ENCODE measurements at places on chromosomes 1 and 21. TPM values are rescaled to one million over a fixed set of nuclear protein-coding genes. Genes with fewer than 3 reads are reported as not detected.
A peak's percentile ranks its signal among the peaks of the same experiment; 100 is the strongest.

DNA sequence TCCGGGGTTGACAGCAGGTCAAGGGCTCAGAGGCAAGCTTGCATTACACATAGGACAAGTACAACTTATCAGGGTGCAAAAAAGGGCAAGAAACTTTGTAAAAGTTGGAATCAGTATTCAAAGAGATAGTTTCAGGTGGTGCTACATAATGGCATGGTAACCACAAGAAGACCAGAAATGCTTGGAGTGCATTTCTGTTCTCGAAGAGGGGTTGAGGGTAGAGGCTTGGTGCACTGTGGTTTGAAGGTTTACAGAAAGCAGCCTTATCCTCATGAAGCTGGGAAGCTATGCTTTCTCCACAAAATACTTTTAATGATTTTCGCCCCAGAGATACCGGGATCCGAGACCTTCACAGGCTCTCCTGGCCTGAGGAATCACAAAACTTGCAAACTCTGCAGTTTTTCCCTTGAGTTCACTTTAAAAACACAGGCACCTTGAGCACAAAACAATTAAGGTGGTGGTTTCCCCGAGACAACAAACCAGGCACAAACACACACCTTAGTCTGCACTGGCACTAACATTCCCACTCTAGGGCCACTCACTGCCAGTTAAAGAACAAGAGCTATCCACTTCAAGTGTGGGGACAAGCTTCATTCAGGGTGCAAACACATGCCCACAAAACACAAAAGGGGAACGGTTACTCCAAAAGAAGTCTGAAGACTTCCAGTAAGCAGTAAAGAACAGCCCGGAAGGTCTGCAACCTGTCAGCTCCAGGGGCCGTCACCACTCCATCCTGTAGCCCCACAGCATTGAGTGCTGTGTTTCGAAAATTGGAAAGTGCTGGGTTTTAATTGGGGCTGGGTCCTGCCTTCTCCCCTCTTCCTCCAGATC lies 29.8 kb upstream of the NFIA start:
- H3K4me3 ChIP-seq = no peak overlapping the region
- H3K27ac ChIP-seq = no peak overlapping the region
- H3K36me3 ChIP-seq = no peaks in the 10 kb centered on the region
- DNase-seq = no peak
- H3K4me1 ChIP-seq = peaks cover 82% of the 10 kb centered on the region

DNA sequence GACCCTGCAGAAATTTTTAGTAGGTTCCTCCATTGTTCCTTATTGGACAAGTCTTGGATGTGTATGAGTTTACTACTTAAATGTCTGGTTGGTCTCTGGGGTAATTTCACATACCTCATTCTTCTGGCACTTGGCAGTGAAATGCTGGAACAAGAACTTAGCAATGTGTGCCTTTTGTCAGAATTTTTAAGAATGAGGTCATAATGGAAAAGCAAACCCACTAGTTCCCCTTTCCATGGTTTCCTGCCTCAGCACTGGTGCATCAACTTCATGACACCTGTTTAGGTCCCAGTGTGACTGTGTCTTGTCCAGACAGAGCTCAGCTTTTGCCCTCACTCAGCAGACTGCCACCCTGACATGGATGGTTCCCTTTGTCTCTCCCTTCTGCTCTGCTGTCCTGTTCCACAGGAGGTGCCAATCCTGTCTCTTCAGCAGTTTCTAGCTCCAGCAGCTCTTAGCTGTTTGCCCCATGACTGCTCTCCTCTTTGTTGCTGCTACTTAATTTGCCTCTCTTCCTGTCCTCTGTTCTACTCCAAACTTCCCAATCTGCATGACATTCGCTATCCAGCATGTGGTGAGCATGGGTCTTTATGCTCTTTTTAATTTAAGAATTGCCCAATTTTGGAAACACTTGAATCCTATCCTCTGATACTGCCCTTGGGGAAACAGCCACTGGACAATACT lies 135.6 kb downstream of the CYYR1 start:
- no peak overlapping the region for H3K4me3 ChIP-seq
- no peaks in the 10 kb centered on the region for H3K27me3 ChIP-seq
- no peaks in the 10 kb centered on the region for H3K36me3 ChIP-seq
- DNase-seq = no peak
- H3K27ac ChIP-seq = no peak overlapping the region
- H3K4me1 ChIP-seq = no peaks in the 10 kb centered on the region

GRCh38 chr1:58670181-58670580 lies 29.7 kb downstream of the MYSM1 start:
- no peak overlapping the region for H3K27ac ChIP-seq
- peaks cover 5% of the 10 kb centered on the region for H3K36me3 ChIP-seq
- H3K4me1 ChIP-seq = peaks cover 12% of the 10 kb centered on the region

- DNase-seq = peak; percentile 88
- no peak overlapping the region for H3K27ac ChIP-seq
- H3K27me3 ChIP-seq = no peaks in the 10 kb centered on the region
- H3K36me3 ChIP-seq = no peaks in the 10 kb centered on the region
Measured at GRCh38 chr21:31866077-31866511, 6.7 kb upstream of the HUNK start.

GRCh38 chr1:230422221-230422981 lies 3.7 kb downstream of the PGBD5 start:
- DNase-seq = no peak
- H3K27ac ChIP-seq = no peak overlapping the region
- H3K27me3 ChIP-seq = peaks cover 32% of the 10 kb centered on the region
- no peaks in the 10 kb centered on the region for H3K4me1 ChIP-seq
- no peaks in the 10 kb centered on the region for H3K36me3 ChIP-seq
- no peak overlapping the region for H3K4me3 ChIP-seq

DNA sequence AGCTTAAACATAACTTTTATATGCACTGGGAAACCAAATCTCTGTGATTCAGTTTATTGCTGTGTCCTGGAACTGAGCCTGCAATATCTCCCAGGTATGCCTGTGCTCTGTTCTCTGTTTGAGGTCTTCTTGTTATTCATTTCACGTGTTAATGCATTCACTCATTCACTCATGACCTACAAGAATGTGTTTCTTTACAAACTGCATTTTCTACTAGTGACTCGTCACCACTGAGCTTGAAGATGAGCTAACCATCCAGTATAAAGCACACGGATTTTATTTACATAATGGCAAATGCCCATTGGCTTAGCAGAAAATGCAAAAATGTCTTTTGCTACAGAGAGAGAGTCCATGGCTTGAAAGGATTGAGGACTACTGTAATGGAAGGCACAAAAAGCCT lies 75.0 kb upstream of the DUSP10 start:
- H3K27me3 ChIP-seq = no peaks in the 10 kb centered on the region
- no peak for DNase-seq
- no peaks in the 10 kb centered on the region for H3K4me1 ChIP-seq
- H3K4me3 ChIP-seq = no peak overlapping the region
- no peaks in the 10 kb centered on the region for H3K36me3 ChIP-seq
- no peak overlapping the region for H3K27ac ChIP-seq

DNA sequence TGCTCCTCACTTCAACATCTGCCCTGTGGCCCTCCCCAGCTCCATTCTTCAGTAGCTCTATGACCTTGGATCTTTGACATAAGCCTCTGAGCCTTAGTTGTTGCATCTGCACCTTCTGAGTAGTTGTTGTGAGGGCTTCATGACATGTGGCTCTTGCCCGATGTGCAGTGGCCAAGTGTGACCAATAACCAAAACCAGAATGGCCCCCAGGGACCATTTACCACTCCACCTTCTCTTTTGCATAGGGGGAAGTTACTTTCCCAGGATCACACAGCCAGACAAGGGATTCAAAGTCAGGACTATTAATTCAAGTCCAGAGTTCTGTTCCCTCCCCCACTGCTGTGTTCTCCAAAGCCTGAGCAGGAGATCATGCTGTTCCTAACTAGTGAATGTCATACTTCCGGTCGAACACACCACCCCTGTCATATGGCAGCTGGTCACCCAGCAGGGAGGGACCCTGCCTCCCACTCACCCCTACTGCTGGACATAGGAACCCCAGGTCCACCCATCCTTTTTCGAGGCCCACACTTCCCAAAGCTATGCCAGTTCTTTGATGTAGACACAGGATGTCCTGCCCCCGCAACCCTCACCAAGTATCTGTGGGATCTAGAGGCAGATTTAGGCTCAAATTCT lies 4.0 kb downstream of the FGR start:
- peak overlapping the region; percentile 95 for H3K27ac ChIP-seq
- DNase-seq = peak; percentile 84
- H3K4me1 ChIP-seq = peaks cover 99% of the 10 kb centered on the region
- H3K27me3 ChIP-seq = no peaks in the 10 kb centered on the region
- H3K36me3 ChIP-seq = no peaks in the 10 kb centered on the region

GRCh38 chr1:51276286-51276685 lies 40.2 kb downstream of the RNF11 start:
- peaks cover 65% of the 10 kb centered on the region for H3K36me3 ChIP-seq
- no peak for DNase-seq
- H3K27ac ChIP-seq = no peak overlapping the region
- H3K4me3 ChIP-seq = no peak overlapping the region
- no peaks in the 10 kb centered on the region for H3K27me3 ChIP-seq
- H3K4me1 ChIP-seq = no peaks in the 10 kb centered on the region

DNA sequence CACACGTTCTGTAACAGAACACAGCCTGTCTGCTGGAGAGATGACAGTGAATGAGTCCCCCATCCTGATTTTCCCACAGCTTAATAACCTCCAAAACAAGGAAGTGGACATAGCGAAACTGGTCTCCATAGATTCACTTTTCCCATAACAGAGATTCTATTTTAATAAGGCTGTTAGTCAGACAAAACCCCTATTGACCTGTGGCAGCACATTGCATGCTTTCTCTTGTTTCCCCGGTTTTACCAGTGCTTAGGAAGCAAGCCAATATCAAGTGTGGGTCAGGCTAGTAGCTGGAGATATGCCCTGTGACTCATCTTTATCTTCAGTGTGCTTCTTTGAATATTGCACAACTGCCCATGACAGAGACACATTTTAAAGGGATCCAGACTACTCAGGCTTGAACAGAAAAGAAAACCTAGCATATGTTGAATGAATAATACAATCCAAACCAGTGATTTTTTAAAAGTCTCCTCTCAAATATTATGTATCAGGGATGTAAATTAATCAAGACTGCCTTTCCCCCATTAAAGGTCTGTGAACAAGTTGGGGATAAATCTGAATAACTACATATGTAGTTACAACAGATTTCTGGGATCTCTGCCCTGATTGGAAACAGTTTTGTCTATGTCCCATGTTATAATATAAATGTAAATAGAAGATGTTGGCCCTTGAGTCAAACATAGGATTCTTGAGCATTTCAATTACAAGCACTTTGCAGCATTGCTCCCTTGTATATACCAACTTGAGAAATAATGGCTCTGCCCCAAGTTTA lies 11.9 kb upstream of the CLDN8 start:
- H3K27ac ChIP-seq = no peak overlapping the region
- no peak for DNase-seq
- H3K36me3 ChIP-seq = no peaks in the 10 kb centered on the region
- H3K27me3 ChIP-seq = no peaks in the 10 kb centered on the region

- H3K27ac ChIP-seq = peak overlapping the region; percentile 93
- peaks cover 26% of the 10 kb centered on the region for H3K36me3 ChIP-seq
- H3K27me3 ChIP-seq = no peaks in the 10 kb centered on the region
- DNase-seq = no peak
- H3K4me1 ChIP-seq = peaks cover 29% of the 10 kb centered on the region
Measured at GRCh38 chr1:25817840-25818501, 1.8 kb upstream of the MTFR1L start.

DNA sequence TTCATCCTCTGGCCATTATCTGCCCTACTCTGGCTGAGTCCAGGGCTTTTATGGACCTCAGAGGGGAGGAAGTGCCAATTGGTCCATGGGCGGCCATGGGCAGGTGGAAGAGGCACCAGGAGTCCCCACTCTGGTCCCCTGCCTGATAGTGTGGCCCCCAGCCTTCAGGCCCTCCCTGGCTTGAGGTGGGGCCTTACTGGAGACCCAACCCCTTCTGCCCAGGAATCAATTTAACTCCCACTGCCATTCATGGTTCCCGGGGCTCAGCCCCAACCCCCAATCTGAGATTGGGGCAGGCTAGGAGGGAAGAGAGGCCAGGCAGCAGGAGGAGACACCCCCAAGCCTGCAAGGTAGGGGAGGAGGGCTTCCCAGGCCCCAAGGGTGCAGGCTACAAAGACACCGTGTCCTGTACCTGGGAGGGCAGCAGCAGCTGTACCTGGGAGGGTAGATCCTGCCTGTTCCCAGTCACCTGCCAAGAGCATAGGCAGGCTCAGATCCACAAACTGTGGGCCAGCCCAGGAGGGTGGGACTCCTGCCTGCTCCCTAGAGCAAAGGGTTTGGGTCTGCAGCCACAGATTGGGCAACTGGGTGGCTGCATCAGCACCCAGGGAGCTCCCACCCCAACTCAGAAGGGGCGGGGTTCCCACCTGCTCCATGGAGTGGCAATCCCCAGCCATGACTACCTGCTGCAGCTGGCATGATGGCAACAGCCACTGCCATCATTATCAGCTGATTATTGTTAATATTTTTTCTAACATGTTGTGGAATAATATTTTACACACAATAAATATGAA lies 1044.1 kb upstream of the B3GALT2 start:
- no peaks in the 10 kb centered on the region for H3K36me3 ChIP-seq
- H3K4me3 ChIP-seq = no peak overlapping the region
- no peak overlapping the region for H3K27ac ChIP-seq
- DNase-seq = peak; percentile 51

DNA sequence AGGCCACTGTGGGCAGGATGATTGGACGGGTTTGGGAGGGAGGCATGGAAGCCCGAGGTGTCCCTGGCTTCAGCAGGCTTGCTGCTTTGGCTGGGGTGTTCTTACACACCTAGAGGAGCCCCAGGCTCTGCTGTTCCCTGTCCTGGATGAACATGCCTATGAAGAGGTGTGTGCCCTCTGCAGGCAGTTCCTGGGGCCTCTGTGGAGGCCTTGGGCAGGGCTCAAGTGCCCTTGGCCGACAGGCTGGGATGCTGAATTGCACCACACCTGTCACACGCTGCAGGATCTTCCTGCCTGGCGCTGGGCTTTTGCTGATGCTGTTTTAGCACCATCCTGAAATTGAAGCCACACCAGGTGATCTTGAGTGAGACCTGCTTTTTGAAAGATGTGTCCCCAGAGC lies 415.0 kb upstream of the VAMP3 start:
- H3K4me1 ChIP-seq = no peaks in the 10 kb centered on the region
- DNase-seq = no peak
- H3K4me3 ChIP-seq = no peak overlapping the region
- H3K27me3 ChIP-seq = peaks cover 7% of the 10 kb centered on the region
- no peak overlapping the region for H3K27ac ChIP-seq
- no peaks in the 10 kb centered on the region for H3K36me3 ChIP-seq

- no peak for DNase-seq
- no peak overlapping the region for H3K27ac ChIP-seq
- H3K4me1 ChIP-seq = no peaks in the 10 kb centered on the region
- H3K4me3 ChIP-seq = no peak overlapping the region
- H3K36me3 ChIP-seq = no peaks in the 10 kb centered on the region
Measured at GRCh38 chr1:35745124-35745730, 24.6 kb downstream of the CLSPN start.

- H3K4me1 ChIP-seq = peaks cover 6% of the 10 kb centered on the region
- no peak overlapping the region for H3K4me3 ChIP-seq
- no peaks in the 10 kb centered on the region for H3K36me3 ChIP-seq
- H3K27ac ChIP-seq = no peak overlapping the region
- no peaks in the 10 kb centered on the region for H3K27me3 ChIP-seq
Measured at GRCh38 chr1:229260297-229260696, 10.6 kb upstream of the RAB4A start.

The RBP7 gene
- total RNA-seq = 71.3 TPM

The APOBEC4 gene
- not detected for total RNA-seq
